Transverse colon (tissue), 4 donors: ENCODE measurements at places on chromosomes 16 and 17.

DNA sequence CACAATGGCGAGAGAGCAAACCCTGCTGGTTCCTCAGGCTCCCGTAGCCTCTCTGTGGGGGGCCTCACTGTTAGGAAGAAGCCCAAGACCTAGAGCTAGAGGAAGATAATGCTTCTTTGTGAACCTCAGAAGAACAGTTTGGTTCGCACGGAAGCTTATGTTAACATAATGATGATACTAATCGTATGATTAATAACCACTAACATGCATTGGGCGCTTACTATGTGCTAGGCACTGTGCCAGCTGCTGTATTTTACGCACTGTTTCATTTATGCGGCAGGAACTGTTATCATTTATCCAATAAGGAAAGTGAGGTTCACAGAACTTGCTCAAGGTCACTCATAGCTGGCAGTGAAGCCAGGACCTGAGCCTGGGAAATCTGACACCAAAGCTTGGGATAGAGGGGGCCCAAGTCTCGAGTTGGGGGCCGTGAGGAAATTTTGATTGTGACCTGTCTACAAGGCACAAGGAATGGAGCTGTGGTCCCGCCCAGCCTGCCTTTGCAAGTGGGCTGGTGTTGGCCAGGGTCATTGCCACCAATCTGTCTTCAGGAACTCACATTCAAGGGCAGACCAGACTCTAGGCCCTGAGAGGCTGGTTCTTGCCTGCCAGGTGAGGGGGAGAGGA lies 6.8 kb downstream of the PRCD start:
- peaks cover 25% of the 10 kb centered on the region for H3K4me1 ChIP-seq
- no peaks in the 10 kb centered on the region for H3K36me3 ChIP-seq
- H3K4me3 ChIP-seq: no peak overlapping the region
- no peak for DNase-seq
- H3K27me3 ChIP-seq: peaks cover 10% of the 10 kb centered on the region

- no peak overlapping the region for H3K27ac ChIP-seq
- H3K4me3 ChIP-seq: no peak overlapping the region
- no peak for DNase-seq
- no peaks in the 10 kb centered on the region for H3K27me3 ChIP-seq
- no peaks in the 10 kb centered on the region for H3K36me3 ChIP-seq
- H3K4me1 ChIP-seq: peaks cover 23% of the 10 kb centered on the region
These were observed 57.1 kb downstream of the CREBBP start for GRCh38 chr16:3823427-3823826.

GRCh38 chr17:19304209-19304608 lies 58.3 kb downstream of the B9D1 start:
- H3K27ac ChIP-seq: peak overlapping the region; percentile 75
- H3K27me3 ChIP-seq: no peaks in the 10 kb centered on the region
- H3K4me1 ChIP-seq: peaks cover 34% of the 10 kb centered on the region
- peak; percentile 74 for DNase-seq
- H3K4me3 ChIP-seq: no peak overlapping the region

- no peak overlapping the region for H3K4me3 ChIP-seq
- DNase-seq: no peak
- H3K27me3 ChIP-seq: no peaks in the 10 kb centered on the region
- H3K27ac ChIP-seq: peak overlapping the region; percentile 9
These were observed 2.6 kb downstream of the GPS2 start for GRCh38 chr17:7312432-7313087.

- peaks cover 20% of the 10 kb centered on the region for H3K4me1 ChIP-seq
- DNase-seq: peak; percentile 90
These were observed at the start of gene C17orf107 for GRCh38 chr17:4899341-4900230. Gene C17orf107 (plus strand): TSS chr17:4899536. CDS start chr17:4899763, 227 bp downstream.

DNA sequence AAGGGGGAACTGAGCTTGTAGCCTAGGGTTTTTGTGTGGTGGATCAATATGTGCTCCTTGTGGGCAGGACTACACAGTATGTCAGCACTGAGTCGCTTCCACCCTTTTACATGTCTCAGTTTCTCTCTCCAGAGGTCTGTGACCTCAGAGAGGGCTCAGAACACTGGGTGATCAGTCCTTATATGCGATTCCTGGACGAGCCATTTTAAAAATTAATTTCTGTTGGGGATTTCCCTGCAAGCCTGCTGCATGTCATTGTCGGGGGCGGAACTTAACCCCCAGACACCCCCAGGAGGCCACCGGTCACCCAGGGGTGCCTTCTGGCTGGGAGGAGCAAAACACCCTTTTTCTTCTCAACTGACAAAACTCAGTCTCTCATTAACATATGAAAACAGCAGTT lies 14.1 kb downstream of the DHRS7B start:
- H3K27ac ChIP-seq: no peak overlapping the region
- no peaks in the 10 kb centered on the region for H3K36me3 ChIP-seq
- H3K4me1 ChIP-seq: no peaks in the 10 kb centered on the region
- no peaks in the 10 kb centered on the region for H3K27me3 ChIP-seq

DNA sequence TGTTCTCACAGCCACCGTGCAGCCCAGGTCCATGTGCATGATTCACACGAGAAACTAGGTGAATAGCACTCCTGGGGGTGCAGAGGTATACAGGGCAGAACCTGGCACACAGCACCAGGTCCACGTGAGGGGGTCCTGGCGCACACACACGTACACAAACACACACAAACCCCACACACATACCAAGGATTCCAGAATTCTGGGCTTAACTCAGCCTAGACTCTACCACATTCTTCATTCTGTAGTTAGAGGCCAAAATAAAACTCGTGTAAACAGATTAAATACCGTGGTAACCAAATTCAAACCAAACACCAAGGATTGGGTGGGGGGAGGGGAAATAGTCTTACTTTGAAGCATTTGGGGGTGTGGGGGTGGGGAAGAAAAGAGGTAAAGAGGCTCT lies 58.5 kb downstream of the XYLT1 start:
- no peak for DNase-seq
- H3K4me3 ChIP-seq: no peak overlapping the region
- H3K4me1 ChIP-seq: no peaks in the 10 kb centered on the region
- H3K27ac ChIP-seq: no peak overlapping the region
- H3K36me3 ChIP-seq: no peaks in the 10 kb centered on the region

DNA sequence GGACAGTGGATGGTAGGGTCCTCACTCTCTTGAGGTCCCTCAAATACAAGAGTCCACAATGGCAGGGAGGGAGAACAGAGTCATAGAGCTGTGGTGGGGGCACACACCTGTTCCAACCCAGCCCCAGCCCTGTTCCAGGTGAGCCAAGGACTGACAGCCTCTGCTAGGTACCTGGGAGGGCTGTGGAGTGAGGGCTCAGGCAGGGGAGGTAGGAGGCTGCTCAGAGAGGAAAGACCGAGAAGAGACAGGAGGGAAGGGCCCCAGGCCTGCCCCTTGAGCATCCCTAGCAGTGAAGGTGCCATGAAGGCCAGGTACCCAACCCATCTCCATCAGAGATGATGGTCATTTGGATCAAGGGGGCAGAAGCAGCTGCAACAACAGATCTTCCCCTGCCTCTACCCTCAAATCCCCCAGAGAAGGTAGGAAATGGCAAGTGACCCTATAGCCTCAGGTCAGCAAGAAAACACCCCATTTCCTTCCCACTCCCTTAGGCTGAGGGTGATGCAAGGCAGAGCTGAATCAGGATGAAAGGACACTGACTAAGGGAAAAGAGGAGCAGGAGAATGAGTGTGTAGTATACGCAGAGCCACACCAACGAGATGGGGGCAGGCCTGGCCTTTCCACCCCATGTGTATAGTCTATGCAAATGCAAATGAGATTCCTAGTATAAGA lies 28.6 kb downstream of the CD300LG start:
- DNase-seq: no peak
- H3K4me1 ChIP-seq: peaks cover 29% of the 10 kb centered on the region
- H3K27ac ChIP-seq: no peak overlapping the region
- H3K27me3 ChIP-seq: no peaks in the 10 kb centered on the region

GRCh38 chr17:78377858-78378224 lies 608 bp upstream of the PGS1 start:
- peaks cover 37% of the 10 kb centered on the region for H3K4me1 ChIP-seq
- H3K27ac ChIP-seq: peak overlapping the region; percentile 90
- no peak for DNase-seq
- H3K27me3 ChIP-seq: no peaks in the 10 kb centered on the region
- H3K36me3 ChIP-seq: no peaks in the 10 kb centered on the region

DNA sequence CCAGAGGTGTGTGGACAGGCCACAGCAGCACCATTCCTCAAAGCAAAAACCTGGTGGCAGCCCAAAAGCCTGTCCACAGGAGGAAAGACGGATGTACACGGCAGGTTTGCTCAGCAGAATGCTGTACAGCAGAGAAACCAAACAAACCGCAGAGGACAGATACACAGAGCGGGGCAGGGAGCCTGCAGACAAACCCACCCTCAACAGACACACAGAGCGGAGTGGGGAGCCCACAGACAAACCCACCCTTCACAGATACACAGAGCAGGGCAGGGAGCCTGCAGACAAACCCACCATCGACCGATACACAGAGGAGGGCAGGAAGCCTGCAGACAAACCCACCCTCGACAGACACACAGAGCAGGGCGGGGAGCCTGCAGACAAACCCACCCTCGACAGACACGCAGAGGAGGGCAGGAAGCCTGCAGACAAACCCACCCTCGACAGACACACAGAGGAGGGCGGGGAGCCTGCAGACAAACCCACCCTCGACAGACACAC lies 53.0 kb upstream of the METRNL start:
- no peak for DNase-seq
- H3K27ac ChIP-seq: no peak overlapping the region
- H3K4me3 ChIP-seq: no peak overlapping the region
- no peaks in the 10 kb centered on the region for H3K4me1 ChIP-seq
- H3K27me3 ChIP-seq: no peaks in the 10 kb centered on the region

DNA sequence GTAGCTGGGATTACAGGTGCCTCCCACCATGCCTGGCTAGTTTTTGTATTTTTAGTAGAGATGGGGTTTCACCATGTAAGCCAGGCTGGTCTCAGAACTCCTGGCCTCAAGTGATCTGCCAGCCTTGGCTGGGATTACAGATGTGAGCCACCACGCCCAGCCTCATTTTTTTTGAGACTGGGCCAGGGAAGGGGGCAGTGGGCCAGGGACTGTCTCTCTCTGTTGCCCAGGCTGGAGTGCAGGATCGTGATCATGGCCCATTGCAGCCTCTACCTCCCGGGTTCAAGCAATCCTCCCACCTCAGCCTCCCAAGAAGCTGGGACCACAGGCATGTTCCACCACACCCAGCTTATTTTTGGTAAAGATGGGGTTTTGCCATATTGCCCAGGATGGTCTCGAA lies 16.0 kb downstream of the RSL1D1 start:
- H3K27ac ChIP-seq: no peak overlapping the region
- no peaks in the 10 kb centered on the region for H3K27me3 ChIP-seq
- H3K4me1 ChIP-seq: no peaks in the 10 kb centered on the region
- DNase-seq: no peak
- no peaks in the 10 kb centered on the region for H3K36me3 ChIP-seq

DNA sequence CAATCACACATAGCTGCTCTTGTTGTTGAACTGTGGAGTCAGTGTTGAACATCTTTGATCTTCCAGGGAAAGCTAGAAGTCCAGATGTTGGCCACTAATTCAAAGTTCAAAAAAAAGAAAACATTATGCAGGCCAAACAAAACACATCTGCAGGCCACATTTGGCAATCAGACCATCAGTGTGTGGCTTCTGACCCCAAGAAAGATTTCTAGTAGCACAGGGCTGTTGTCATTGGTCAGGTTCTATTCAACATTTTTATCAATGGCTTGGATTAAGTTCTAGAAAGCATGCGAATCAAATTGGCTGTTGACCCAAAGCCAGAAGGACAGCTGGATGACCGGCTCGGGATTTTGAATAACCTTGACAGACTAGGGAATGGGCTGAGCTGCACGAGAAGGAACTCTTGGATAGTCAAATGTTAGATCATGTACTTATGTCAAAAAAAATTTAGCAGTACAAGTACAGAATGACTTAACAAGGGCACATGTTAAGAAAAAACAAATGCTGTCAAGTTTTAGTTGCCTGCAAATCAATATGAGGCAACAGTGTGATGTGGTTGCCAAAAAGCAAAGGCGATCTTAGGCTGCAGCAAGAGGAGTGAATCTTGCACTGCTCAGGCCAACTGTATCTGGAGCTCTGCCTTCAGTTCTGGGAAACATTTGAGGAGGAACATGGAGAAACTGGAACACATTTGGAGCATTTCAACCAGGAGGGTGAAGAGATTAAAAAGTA lies 187.6 kb downstream of the RGS9 start:
- no peak overlapping the region for H3K4me3 ChIP-seq
- H3K27ac ChIP-seq: no peak overlapping the region
- H3K36me3 ChIP-seq: no peaks in the 10 kb centered on the region
- H3K27me3 ChIP-seq: no peaks in the 10 kb centered on the region
- DNase-seq: no peak

GRCh38 chr16:56812884-56813283 lies 52.1 kb upstream of the SLC12A3 start:
- H3K4me1 ChIP-seq: no peaks in the 10 kb centered on the region
- no peak overlapping the region for H3K4me3 ChIP-seq
- no peak for DNase-seq
- H3K27me3 ChIP-seq: no peaks in the 10 kb centered on the region

DNA sequence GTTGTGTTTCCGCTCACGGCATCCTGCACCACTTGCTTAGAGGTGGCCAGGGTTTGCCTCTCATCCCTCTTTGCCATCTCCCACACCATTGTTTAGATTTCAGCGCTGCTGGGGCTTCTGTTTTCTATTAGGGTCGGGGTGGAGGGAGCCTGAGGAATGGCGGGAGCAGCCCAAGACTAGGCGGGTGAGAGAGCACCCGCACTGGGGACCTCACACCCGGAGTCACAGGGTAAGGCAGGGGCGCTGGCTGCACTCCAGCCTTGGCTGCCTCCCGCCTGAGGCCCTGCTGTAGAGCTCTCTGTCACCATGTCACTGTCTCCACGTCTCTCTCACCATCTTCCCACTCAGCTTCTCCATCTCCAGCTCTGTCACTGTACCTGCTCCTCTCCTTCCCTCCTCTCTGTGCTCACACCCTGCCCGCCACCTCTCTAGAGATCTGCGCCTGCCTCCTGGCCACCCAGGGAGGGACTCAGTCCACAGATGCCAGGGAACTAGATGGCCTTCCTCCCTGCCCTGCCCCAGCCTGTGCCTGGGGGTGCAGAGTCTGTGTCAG lies 32.8 kb upstream of the ABCC3 start:
- peaks cover 7% of the 10 kb centered on the region for H3K4me1 ChIP-seq
- no peak overlapping the region for H3K27ac ChIP-seq
- H3K36me3 ChIP-seq: no peaks in the 10 kb centered on the region

GRCh38 chr16:12819126-12820117 lies 15.7 kb upstream of the CPPED1 start:
- no peaks in the 10 kb centered on the region for H3K4me1 ChIP-seq
- no peaks in the 10 kb centered on the region for H3K36me3 ChIP-seq
- H3K4me3 ChIP-seq: no peak overlapping the region
- no peaks in the 10 kb centered on the region for H3K27me3 ChIP-seq
- no peak overlapping the region for H3K27ac ChIP-seq

DNA sequence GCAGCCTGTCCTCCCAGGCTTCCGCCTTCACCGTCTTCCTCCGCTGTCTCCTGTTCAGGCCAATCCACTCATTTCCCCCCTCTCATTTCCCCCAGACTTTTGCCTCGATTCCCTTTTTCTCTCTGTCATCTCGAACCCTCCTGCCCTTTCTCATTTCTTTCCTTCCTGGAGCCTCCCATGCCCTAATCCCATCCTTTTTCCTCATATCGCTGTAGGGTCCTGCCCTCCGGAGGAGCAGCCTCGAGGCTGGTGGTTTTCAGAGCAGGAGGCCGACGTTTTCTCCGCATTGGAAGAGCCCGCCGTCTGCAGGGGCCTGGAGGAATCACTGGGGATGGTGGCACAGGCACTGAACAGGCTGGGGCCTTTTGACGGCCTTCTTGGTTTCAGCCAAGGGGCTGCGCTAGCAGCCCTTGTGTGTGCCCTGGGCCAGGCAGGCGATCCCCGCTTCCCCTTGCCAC lies 597 bp downstream of the OVCA2 start:
- H3K4me1 ChIP-seq: peaks cover 14% of the 10 kb centered on the region
- no peaks in the 10 kb centered on the region for H3K27me3 ChIP-seq
- no peaks in the 10 kb centered on the region for H3K36me3 ChIP-seq
- peak overlapping the region; percentile 81 for H3K27ac ChIP-seq
- DNase-seq: no peak
